Type B pancreatic cell (in vitro differentiated cells): ENCODE measurements at places on chromosomes 3 and 15. TPM values are rescaled to one million over a fixed set of nuclear protein-coding genes. Genes with fewer than 3 reads are reported as not detected.
A peak's percentile ranks its signal among the peaks of the same experiment; 100 is the strongest.

The NTRK3 gene
- total RNA-seq, result 2.9 and 16.9 TPM in 2 replicates

The CA12 gene
- total RNA-seq, result 4.7 and 5.5 TPM in 2 replicates

The GOLGA6L10 gene
- total RNA-seq, result 2.7 and 6.3 TPM in 2 replicates

The MAGEL2 gene
- 3.1 and 8.2 TPM in 2 replicates for total RNA-seq

The CCDC80 gene
- 169 and 174 TPM in 2 replicates for total RNA-seq

The DCBLD2 gene
- total RNA-seq, result 29.2 and 51.2 TPM in 2 replicates

The TEX55 gene
- total RNA-seq, result not detected in 2 replicates

The CCDC54 gene
- not detected in 2 replicates for total RNA-seq

The CTXN2 gene
- not detected in 2 replicates for total RNA-seq

The SPESP1 gene
- total RNA-seq, result not detected in 2 replicates

The C3orf18 gene
- 1.9 and 11.9 TPM in 2 replicates for total RNA-seq

The SH2D7 gene
- not detected in 2 replicates for total RNA-seq

GRCh38 chr3:17631609-17632008, 110.8 kb downstream of the TBC1D5 start:
- no peak for DNase-seq
- H3K36me3 ChIP-seq, result peaks cover 4% of the 10 kb centered on the region
- no peak overlapping the region for H3K27ac ChIP-seq
- H3K4me1 ChIP-seq, result peaks cover 8% of the 10 kb centered on the region
- no peak overlapping the region for H3K4me3 ChIP-seq

GRCh38 chr3:161941891-161942290, 445.3 kb downstream of the OTOL1 start:
- no peak overlapping the region for H3K27ac ChIP-seq
- no peaks in the 10 kb centered on the region for H3K4me1 ChIP-seq
- DNase-seq, result no peak
- H3K36me3 ChIP-seq, result no peaks in the 10 kb centered on the region
- no peak overlapping the region for H3K4me3 ChIP-seq
- H3K27me3 ChIP-seq, result no peaks in the 10 kb centered on the region

GRCh38 chr3:13536432-13536831, 12.5 kb upstream of the FBLN2 start:
- H3K36me3 ChIP-seq, result no peaks in the 10 kb centered on the region
- no peak for DNase-seq

- no peak overlapping the region for H3K27ac ChIP-seq
- DNase-seq, result no peak
- peaks cover 7% of the 10 kb centered on the region for H3K36me3 ChIP-seq
- H3K4me1 ChIP-seq, result peaks cover 35% of the 10 kb centered on the region
Measured at GRCh38 chr15:72112116-72112515, 5.8 kb downstream of the MYO9A start.

DNA sequence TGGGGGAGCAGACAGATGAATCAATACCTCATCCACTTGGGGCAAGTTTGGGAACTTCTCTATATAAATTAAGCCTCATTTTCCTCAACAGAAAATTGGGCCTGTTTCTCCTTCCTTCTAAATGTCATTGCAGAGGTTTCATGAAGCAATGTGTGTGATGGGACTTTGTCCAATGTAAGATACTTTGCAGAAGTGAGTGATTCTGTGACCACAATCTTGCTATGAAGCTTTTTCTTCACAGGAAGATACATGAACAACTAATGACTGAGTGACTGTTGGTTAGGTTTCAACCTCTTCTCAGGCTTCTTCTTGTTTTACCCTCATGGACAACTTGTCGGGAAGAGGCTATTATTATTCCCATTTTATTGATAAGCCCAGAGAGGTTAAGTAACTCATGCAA, 11.0 kb downstream of the TMEM45A start:
- H3K36me3 ChIP-seq, result no peaks in the 10 kb centered on the region
- H3K27me3 ChIP-seq, result peaks cover 2% of the 10 kb centered on the region
- DNase-seq, result no peak
- no peak overlapping the region for H3K4me3 ChIP-seq

DNA sequence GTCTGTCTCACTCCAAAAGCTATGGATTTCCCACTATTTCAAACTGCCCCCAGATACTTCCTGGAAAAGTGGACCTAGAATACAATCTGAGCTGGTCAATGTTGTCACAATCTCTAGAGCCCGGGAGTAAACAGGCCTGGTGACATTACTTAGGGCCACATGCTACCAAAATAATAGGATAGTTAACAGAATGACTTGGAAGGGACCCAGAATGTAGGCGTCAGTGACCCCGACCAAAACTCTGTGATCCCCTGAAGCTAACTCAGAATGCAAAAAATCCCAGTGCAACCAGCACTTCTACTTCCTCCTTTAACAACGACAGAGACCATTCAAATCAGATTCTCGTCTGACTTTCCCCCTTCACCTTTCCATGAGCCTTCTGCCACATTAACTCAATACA, 51.5 kb upstream of the CDV3 start:
- no peaks in the 10 kb centered on the region for H3K4me1 ChIP-seq
- H3K36me3 ChIP-seq, result no peaks in the 10 kb centered on the region
- H3K27ac ChIP-seq, result no peak overlapping the region
- no peaks in the 10 kb centered on the region for H3K27me3 ChIP-seq

DNA sequence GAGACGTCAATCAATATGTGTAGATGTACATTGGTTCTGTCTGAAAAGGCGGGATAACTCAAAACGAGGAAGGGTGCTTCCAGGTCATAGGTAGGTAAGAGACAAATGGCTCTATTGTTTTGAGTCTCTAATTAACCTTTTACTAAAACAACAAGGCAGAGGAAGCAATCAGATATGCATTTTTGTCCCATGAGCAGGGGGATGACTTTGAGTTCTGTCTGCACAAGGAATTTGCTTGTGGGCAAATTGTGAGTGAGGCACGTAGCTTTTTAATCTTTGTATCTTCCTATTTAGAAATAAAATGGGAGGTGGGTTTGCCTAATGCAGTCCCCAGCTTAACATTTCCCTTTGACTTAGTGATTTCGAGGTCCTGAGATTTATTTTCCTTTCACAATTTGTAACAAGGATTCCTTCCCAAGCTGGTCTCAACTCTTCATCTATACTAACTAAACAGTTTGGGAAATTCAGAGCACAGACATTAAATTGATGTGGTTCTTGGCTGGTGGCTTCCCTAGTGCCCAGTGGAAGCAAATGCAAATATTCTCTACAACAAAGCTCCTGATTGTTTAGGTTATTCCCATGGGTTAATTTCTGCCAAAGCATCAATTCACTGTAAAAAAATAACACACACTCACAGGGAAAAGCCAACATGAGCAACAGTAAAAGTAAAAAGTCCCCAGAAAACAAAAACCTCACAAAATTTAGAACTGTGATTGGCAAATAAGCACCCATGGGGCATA, 738.8 kb upstream of the SGO1 start:
- DNase-seq, result no peak
- no peak overlapping the region for H3K4me3 ChIP-seq
- no peaks in the 10 kb centered on the region for H3K36me3 ChIP-seq

GRCh38 chr3:113243846-113244245, 32.5 kb downstream of the BOC start:
- H3K4me1 ChIP-seq, result peaks cover 95% of the 10 kb centered on the region
- H3K27me3 ChIP-seq, result peaks cover 3% of the 10 kb centered on the region
- DNase-seq, result no peak
- H3K27ac ChIP-seq, result no peak overlapping the region
- no peak overlapping the region for H3K4me3 ChIP-seq

DNA sequence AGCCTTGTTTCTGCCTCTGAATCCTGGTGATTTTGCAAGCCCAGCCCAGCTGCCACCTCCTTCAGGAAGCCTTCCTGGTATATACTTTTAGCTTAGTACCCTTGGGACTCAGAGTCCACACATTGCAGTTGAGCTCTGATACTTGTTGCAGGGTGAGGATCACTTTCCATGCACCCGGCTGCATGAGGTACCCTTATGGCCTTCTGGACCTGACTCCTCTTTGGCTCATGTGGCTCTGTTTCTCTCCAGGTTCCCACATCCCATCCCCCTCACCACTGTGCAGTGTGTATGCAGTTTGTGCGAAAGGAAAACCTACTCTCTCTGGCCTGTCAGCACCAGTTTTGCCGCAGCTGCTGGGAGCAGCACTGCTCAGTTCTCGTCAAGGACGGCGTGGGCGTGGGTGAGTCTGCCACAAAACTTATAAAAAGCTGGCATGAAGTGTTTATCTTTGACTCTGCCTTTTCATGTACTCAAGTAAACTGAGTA, 23.1 kb upstream of the P4HTM start:
- H3K4me1 ChIP-seq, result no peaks in the 10 kb centered on the region
- H3K27ac ChIP-seq, result no peak overlapping the region
- peaks cover 17% of the 10 kb centered on the region for H3K36me3 ChIP-seq
- H3K4me3 ChIP-seq, result no peak overlapping the region
- H3K27me3 ChIP-seq, result no peaks in the 10 kb centered on the region
- DNase-seq, result no peak

DNA sequence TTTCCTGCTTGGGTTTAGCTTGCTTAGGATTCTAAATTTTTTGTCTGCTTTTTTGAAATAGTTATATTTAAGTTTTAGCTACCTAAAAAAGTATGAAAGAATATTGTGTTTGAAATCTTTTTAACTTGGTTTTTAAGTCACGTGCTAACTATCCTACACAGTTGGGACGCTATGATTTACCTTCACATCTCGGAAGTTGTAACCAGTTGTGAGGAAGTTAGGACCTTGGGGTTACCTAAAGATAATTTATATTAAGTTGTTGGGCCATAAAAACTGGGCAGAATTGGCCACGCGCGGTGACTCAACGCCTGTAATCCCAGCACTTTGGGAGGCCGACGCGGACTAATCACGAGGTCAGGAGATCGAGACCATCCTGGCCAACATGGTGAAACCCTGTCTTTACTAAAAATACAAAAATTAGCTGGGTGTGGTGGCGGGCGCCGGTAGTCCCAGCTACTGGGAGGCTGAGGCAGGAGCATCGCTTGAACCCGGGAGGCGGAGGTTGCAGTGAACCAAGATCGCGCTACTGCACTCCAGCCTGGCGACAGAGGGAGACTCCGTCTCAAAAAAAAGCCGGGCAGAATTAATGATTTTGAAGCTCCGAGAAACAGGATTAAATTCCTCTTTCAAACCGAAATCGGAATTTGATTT, 1.0 kb downstream of the ZFAND6 start:
- H3K4me3 ChIP-seq, result peak overlapping the region; percentile 90
- peaks cover 8% of the 10 kb centered on the region for H3K27me3 ChIP-seq
- H3K36me3 ChIP-seq, result no peaks in the 10 kb centered on the region
- DNase-seq, result no peak
- peaks cover 16% of the 10 kb centered on the region for H3K4me1 ChIP-seq

GRCh38 chr15:76065245-76065644, 5.5 kb downstream of the TMEM266 start:
- peaks cover 41% of the 10 kb centered on the region for H3K27me3 ChIP-seq
- H3K4me3 ChIP-seq, result no peak overlapping the region
- H3K27ac ChIP-seq, result no peak overlapping the region
- DNase-seq, result no peak
- H3K36me3 ChIP-seq, result no peaks in the 10 kb centered on the region

- H3K27ac ChIP-seq, result no peak overlapping the region
- H3K4me3 ChIP-seq, result no peak overlapping the region
- peaks cover under 1% of the 10 kb centered on the region for H3K4me1 ChIP-seq
Measured at GRCh38 chr3:48891606-48892005, 7.1 kb downstream of the SLC25A20 start.

- no peak overlapping the region for H3K4me3 ChIP-seq
- no peak overlapping the region for H3K27ac ChIP-seq
- no peaks in the 10 kb centered on the region for H3K4me1 ChIP-seq
- no peaks in the 10 kb centered on the region for H3K36me3 ChIP-seq
- no peak for DNase-seq
Measured at GRCh38 chr3:27573780-27574437, 89.7 kb upstream of the SLC4A7 start.

DNA sequence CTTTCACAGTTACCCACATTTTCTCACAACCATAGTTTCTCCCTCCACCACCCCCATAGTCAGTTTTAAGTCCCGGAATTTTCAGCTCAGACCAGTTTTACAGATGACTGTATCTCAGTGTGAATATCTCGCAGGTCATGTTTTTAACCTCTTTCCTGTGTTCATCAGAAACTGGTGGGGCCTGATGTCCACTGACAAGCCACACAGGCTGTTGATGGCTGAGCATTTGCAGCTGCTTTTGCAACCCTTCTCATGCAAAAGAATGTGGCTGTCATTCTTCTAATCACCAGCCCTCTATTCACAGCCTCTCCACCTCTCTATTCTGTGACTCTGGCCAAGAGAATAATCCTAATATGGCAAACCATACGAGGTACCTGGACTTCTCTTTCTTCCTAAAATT, 8.5 kb downstream of the GYG1 start:
- no peaks in the 10 kb centered on the region for H3K4me1 ChIP-seq
- no peak overlapping the region for H3K4me3 ChIP-seq
- no peak overlapping the region for H3K27ac ChIP-seq

GRCh38 chr3:45904931-45905330, 18.6 kb downstream of the CCR9 start:
- H3K4me1 ChIP-seq, result no peaks in the 10 kb centered on the region
- H3K27me3 ChIP-seq, result no peaks in the 10 kb centered on the region
- H3K4me3 ChIP-seq, result no peak overlapping the region
- no peak overlapping the region for H3K27ac ChIP-seq
- DNase-seq, result no peak
- H3K36me3 ChIP-seq, result no peaks in the 10 kb centered on the region

DNA sequence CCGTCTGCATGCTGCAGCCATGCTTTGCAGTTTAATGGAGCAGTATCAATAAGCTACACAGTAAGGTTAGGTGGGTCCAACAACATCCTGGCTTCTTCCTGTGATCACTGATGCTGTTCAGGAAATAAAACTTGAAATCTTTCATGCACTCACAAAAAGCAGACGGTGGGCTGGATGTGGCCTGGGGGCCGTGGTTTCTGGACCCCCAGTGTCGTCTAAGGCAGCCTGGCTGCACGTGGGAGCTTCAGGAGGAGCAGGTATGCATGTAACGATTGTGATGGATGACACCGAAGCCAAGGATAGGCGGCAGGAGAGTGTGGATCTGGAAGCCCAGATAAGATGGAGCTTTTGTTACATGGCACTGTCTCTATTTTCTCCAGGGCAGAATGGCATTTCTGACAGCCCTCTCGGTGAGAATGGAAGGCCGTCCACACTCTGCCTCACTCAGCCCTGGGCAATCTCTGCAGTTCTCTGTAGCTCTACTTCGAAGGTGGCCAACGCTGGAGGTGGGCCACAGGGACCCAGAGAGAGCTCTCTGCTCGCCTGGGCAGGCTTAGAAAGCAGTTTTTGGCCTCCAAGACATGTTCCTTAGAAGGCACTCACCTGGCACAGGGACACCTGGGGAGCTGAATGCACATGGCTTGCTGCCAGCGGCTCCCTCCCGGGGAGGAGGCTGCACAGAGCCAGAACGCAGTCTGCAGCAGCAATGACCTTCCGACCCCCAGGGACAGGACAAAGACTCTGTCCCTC, 46.4 kb upstream of the IQSEC1 start:
- no peaks in the 10 kb centered on the region for H3K4me1 ChIP-seq
- H3K27ac ChIP-seq, result no peak overlapping the region
- H3K27me3 ChIP-seq, result peaks cover 5% of the 10 kb centered on the region
- no peak overlapping the region for H3K4me3 ChIP-seq
- DNase-seq, result no peak
- no peaks in the 10 kb centered on the region for H3K36me3 ChIP-seq

GRCh38 chr3:28751864-28752263, 403.2 kb upstream of the AZI2 start:
- no peaks in the 10 kb centered on the region for H3K4me1 ChIP-seq
- DNase-seq, result no peak
- H3K36me3 ChIP-seq, result no peaks in the 10 kb centered on the region
- no peak overlapping the region for H3K27ac ChIP-seq

- no peak overlapping the region for H3K27ac ChIP-seq
- H3K4me1 ChIP-seq, result no peaks in the 10 kb centered on the region
- DNase-seq, result no peak
- no peaks in the 10 kb centered on the region for H3K36me3 ChIP-seq
- H3K4me3 ChIP-seq, result no peak overlapping the region
- H3K27me3 ChIP-seq, result no peaks in the 10 kb centered on the region
Measured at GRCh38 chr3:105584003-105584790, 217.5 kb downstream of the ALCAM start.

GRCh38 chr3:100210772-100211135, 50.0 kb upstream of the TBC1D23 start:
- no peak overlapping the region for H3K4me3 ChIP-seq
- no peak for DNase-seq
- H3K27me3 ChIP-seq, result no peaks in the 10 kb centered on the region
- H3K36me3 ChIP-seq, result no peaks in the 10 kb centered on the region
- H3K4me1 ChIP-seq, result peaks cover 15% of the 10 kb centered on the region
